Temporal lobe (tissue), 4 donors: ENCODE measurements at places on chromosomes 6 and 20. TPM values are rescaled to one million over a fixed set of nuclear protein-coding genes. Genes with fewer than 3 reads are reported as not detected.

Gene EBF4
- 10.6 TPM for total RNA-seq

Gene RIMS4
- total RNA-seq: 46.0 TPM

Gene SLC4A11
- total RNA-seq: under 0.01 TPM

Gene CRIP3
- 3.0 TPM for total RNA-seq

Gene C6orf141
- 0.74 TPM for total RNA-seq

Gene MYL9
- 0.49 TPM for total RNA-seq

Gene COX4I2
- not detected for total RNA-seq

Gene SPDEF
- not detected for total RNA-seq

Gene ULBP2
- total RNA-seq: 4.4 TPM

Gene SMLR1
- total RNA-seq: not detected

Gene SLC12A5
- 17.2 TPM for total RNA-seq

Gene PNLDC1
- total RNA-seq: not detected

Gene RUNX2
- total RNA-seq: 0.49 TPM

Gene C6orf58
- total RNA-seq: 0.25 TPM

Gene SLC35D3
- 0.25 TPM for total RNA-seq

Gene RNF144B
- total RNA-seq: 2.0 TPM

Gene TMEM217
- total RNA-seq: 0.49 TPM

Gene MAVS
- total RNA-seq: 8.1 TPM

Gene SIRPA
- 9.3 TPM for total RNA-seq

Gene ANKEF1
- total RNA-seq: 2.5 TPM

Gene OXT
- not detected for total RNA-seq

Gene PTCHD4
- total RNA-seq: 19.2 TPM

Gene MEI4
- 0.25 TPM for total RNA-seq

Gene ENTPD6
- total RNA-seq: 36.6 TPM

Gene EYS
- 2.0 TPM for total RNA-seq

Gene PLN
- 0.74 TPM for total RNA-seq

Gene PARD6B
- total RNA-seq: 7.1 TPM

Gene TSHZ2
- 2.0 TPM for total RNA-seq

Gene MRAP2
- total RNA-seq: 2.5 TPM

Gene ATG5
- 39.3 TPM for total RNA-seq

Gene RBM39
- total RNA-seq: 298 TPM

Gene DOK5
- 152 TPM for total RNA-seq

Gene HLA-DRB1
- 1.7 TPM for total RNA-seq

Gene ZBTB46
- 18.7 TPM for total RNA-seq

Gene THEMIS
- 0.25 TPM for total RNA-seq

Gene ADGB
- total RNA-seq: 0.25 TPM

Gene OR2H2
- total RNA-seq: not detected

Gene HLA-A
- total RNA-seq: 43.5 TPM

Gene FRS3
- 10.3 TPM for total RNA-seq

Gene SIRPG
- total RNA-seq: not detected

Gene SIM1
- total RNA-seq: not detected

Gene STMND1
- 0.25 TPM for total RNA-seq

Gene ENPP5
- total RNA-seq: 4.7 TPM

Gene NCOA7
- 29.7 TPM for total RNA-seq

Gene TBC1D32
- total RNA-seq: 32.2 TPM

Gene GJA10
- total RNA-seq: not detected

Gene LGSN
- total RNA-seq: 0.25 TPM

Gene TTBK1
- total RNA-seq: 15.0 TPM

Gene MEP1A
- under 0.01 TPM for total RNA-seq

Gene FAM184A
- total RNA-seq: 29.7 TPM

Gene RAET1G
- total RNA-seq: 0.25 TPM

Gene TTK
- total RNA-seq: 4.4 TPM
